Stimulated activated CD8-positive, alpha-beta memory T cell treated with anti-CD3 and anti-CD28 coated beads, Interleukin-15, amount 100 ng/mL, for 1 hour (primary cell): ENCODE measurements at places on chromosomes 7 and 10.

- no peak for DNase-seq
Measured at GRCh38 chr7:157397731-157398691, 61.2 kb downstream of the DNAJB6 start.

DNA sequence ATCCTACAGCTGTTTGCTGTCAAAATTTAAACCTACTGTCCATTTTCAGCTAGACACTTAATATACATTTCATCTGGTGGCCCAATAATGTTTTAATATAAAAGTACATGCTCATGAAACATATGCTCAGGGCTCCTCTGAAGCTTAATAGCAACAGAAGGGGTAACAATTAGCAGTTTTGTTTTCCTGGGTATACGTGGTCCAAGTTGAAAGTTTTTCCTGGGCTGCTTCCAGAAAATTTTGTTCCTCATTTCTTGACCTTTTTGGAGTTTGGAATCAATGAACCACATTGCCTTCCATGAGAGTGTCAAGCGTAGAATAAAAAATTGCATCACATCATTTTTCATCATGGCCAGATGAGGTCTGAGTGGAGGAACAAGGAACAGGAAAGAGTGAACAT lies 537.3 kb upstream of the MGMT start:
- no peak for DNase-seq

DNA sequence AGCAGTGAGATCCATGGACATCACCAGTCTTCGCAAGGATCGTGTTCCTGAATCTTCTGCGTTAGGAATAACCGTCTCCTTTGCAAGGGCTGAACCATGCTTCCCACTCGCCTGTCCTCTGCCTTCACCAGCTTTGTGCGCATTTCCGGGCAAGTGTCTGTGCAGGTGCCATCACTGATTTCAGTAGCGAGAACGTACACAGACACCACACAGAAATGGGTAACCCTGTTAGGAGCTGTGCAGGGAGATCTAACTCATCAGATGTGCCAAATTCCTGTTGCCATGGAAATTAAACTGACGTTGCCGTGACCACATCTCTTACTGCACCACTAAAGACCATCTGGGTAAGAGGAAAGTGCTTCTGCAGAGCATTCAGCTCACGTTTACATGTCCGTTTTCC lies 146.3 kb downstream of the DIP2C start:
- DNase-seq, result no peak

DNA sequence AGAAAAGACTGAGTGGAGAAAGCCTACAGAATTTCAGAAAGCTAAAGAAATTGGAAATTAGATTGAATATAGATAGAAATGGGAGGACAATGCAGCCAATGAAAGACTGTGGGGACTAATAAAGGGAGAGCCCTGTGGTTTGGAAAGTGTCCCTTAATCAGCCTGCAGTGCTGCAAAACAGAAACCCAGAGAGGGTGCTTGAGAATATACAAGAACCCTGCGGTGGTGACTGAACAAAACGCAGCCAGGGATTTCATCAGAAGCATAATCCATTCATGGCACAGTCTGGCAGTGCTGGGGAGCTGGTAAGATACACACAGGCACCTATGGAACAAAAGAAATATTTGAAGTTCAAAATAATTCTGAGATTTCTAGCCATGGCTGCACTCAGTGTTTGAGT lies 19.1 kb downstream of the CEP41 start:
- no peak for DNase-seq

DNA sequence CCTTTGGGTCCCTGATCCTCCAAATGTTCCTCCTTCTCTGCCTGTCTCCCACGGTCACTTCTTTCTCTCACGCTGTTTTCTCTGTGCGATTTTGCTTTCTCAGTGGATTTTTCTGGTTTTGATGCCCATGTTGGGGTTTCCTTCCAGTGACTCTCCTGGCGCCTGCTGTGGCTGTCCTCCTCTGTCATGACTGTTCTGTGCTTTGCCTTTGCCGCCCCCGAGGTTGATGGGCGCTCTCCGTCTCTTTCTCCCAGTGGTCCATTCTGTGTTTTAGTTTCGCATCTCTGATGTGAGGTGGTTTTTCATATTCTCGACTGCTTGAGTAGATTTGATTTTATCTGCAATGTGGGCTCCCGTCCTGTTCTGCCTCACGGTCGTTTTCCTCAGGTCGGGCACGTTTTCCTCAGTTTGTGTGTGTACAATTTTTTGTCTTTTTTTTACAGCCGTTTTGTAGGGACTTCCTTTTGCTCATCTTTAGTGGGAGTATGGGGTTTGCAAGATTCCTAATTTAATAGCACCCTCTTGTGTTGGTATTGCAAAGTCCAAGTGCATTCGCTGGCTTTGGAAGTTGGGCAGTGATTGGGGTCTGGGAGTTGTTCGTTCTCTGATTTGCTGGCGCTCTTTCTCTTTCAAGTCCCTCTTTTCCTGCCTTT lies 100.0 kb downstream of the INPP5A start:
- no peak for DNase-seq

DNA sequence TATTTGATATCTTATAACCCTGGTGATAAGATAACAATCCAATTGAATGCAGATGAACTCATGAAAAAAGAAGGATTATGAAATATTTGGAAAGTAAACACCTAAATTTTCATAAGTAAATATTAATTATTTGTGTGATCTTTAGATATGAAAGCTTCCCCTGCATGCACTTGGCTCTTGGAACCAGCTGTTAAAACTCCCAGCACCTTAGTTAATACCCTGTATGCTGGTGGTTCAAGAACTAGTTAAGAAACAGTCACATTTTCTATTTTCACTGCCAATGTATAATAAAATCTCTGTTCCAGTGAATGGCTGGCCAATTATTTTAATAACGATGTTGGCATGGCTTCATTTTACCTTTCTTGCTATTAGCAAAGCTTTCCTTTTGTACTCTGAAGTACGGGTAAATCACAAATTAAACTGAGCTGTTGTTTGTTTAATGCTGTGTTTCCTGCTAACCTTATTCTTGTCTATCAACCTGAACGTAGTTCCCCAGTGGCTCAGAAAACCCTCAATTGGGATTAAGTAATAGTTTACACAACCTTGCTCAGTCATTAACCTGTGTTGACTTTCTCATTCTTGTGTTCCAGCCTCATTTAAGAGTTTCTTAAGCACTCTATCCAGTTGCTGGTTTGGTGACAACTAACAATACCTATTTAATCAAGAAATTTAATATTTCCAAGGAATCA lies 38.9 kb downstream of the MET start:
- no peak for DNase-seq

DNA sequence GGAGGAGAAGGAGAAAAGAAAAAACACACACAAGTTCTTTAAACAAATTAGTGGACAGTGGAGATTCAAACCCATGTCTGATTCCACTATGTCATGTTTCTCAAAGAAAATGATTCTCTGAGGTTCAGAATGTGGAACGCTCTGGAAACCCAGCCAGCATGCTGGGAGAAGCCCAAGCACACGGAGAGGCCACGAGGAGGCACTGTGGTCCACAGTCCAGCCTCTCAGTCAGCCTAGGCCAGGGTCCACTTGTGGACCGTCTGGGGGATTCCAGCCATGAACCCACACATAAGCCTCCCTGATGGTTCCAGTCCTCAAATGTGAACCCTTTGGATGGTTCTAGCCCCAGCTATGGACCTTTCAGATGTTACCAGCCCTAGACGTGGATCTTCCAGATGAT lies 73.4 kb downstream of the CAV1 start:
- DNase-seq, result no peak

DNA sequence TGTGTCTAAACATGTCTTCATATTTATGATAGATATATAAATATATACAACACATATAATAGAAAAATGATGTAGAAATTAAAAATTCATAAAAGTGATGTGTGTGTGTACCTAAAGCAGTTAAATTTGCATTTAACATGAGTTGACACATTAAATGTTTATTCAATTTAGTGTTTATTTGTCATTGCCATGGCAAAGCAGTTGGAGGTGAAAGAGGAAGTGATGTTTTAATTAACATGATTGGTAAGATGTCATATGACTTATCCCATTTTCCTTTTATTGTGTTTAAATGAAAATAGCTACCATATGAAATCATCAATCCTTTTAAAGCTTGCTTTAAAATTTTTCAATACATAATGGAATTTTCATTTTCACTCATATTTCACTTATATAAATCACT lies 452.6 kb downstream of the SUGCT start:
- DNase-seq, result no peak

GRCh38 chr10:12583891-12584595 lies 234.7 kb downstream of the CAMK1D start:
- no peak for DNase-seq

- no peak for DNase-seq
Measured at GRCh38 chr7:127881564-127881963, 149.7 kb downstream of the LRRC4 start.

DNA sequence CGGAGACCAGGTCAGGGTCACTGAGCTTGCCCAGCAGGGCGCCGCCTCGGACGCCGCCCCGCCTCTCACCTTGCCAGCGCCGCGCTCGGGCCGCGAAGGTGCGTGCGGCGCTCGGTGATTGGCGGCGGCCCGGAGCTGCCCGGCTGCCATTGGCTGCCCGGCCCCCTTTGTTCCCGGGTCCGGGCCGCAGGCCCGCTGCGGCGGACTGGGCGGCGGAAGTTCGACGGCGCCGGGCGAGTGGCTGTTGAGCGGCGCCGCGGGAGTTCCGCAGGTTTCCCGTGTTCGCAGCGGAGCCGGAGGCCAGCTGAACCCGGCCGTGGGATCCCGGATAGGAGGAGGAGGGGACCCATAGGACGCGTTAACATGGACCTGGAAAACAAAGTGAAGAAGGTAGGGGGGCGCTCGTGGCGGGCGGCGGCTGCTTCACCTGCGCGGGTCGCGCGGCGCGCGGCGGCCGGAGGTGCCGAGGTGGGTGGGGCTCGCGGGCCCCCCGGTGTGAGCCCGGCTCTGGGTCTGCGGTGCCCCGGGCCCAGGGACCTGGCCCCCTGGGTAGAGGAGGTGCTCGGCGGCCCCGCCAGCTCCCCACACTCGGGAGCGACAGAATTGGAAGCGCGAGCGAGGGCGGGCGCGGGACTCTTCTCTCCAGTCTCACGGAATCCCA lies at the start of gene TES:
Gene TES (plus strand): TSS at position 195 of the 661 bp plus-strand sequence. CDS start 169 bp downstream, at position 364.
- DNase-seq, result peak; percentile 22

- no peak for DNase-seq
Measured at GRCh38 chr10:11359869-11360268, 251.6 kb downstream of the USP6NL start.

DNA sequence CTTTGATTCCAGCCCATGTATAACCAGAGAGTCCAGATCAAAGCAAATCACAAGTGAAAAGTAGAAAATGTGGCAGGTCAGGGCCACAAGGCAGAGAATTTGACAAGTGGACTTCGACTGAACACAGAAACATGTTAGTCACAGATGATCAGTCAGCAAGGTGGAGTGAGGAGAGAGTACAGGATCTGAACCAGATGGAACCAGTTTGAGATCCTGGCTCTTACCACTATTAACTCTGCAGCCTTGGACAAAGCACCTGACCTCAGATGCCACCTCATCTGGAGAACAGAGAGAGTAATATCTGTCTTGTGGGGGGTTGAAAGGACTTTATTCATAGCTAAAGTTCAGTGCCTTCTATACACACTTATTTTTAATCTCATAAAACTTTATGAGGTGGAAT lies 4.4 kb downstream of the MRLN start:
- DNase-seq, result no peak

GRCh38 chr10:21475393-21475792 lies 50.1 kb downstream of the SKIDA1 start:
- DNase-seq, result no peak

GRCh38 chr10:78550090-78550489 lies 516.4 kb downstream of the RPS24 start:
- no peak for DNase-seq

DNA sequence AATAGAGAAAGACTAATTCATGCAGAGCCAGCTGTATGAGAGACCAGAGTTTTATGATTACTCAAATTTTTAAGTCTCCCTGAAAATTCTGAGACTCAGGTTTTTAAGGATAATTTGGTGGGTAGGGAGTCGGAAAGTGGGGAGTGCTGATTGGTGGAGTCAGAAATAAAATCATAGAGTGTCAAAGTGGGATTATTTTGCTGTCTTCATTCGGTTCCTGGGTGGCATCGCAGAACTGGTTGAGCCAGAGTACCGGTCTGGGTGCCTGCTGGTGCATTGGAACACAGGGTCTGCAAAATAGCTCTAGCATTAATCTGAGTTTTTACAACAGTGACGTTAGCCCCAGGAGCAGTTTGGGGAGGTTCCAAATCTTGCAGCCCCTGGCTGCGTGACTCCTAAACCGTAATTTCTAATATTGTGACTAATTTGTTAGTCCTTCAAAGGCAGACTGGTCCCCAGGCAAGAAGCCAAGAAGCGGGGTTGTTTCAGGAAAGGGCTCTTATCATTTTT lies 32.4 kb downstream of the GPRIN2 start:
- no peak for DNase-seq

DNA sequence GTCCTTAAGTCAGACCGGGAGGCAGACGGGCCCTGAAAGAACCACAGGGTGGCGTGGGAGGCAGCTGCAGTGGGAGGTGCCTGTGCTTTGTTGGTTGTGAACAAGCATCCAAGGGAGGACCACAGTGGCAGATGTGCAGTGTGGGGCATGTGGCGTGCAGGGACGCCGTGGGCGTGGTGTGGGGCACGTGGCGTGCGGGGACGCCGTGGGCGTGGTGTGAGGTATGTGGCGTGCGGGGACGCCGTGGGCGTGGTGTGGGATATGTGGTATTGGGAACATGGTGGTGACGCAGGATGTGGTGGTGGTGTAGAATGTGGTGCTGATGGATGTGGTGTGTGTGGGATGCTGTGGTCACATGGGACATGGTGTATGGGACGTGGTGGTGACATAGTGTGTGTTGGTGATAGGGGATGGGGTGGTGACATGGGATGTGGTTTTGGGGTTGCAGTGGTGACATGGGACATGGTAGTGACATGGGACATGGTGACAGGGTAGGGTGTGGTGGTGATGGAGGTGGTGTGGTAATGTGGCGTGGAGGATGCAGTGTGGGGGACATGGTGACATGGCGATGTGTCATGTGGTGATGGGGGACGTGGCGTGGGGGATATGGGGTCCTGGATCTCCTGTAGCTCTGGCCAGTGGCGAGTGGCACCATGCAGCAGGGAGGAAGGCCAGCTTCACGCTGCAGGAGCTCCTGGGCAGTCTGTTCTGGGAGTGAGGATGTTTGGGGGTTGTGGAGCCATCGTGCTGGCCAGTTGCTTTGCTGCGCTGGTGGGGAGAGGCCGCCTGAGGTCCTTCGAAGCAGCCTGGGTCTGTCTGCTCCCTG lies 78.8 kb downstream of the INPP5A start:
- no peak for DNase-seq

DNA sequence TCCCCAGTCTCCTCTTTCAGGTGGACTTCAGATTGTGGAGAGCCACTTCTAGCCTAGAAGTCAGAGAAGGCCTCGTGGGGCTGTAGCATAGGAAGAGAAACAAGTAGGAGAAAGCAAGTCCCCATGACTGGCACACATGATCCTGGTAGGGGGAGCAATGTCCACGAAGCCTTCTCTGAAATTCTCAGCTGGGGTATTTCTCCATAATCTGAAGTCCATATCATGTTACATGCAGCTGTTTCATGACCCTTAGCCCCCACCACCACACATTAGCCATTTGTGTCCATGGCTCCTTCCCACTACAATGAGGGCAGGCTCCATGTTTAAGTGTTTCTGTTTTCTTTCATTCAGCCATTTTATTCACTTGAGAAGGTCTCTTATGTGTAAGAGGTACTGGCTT lies 43.2 kb downstream of the LAMB4 start:
- DNase-seq, result no peak

- DNase-seq, result no peak
Measured at GRCh38 chr7:2523941-2524807, 4.6 kb downstream of the LFNG start.
